T-helper 17 cell (primary cell): ENCODE measurements at places on chromosomes 3 and 15.

- no peak for DNase-seq
Observed at GRCh38 chr3:13683772-13684171, 134.8 kb downstream of the FBLN2 start.

GRCh38 chr3:183108001-183108449, 8.7 kb upstream of the MCCC1 start:
- no peak for DNase-seq

DNA sequence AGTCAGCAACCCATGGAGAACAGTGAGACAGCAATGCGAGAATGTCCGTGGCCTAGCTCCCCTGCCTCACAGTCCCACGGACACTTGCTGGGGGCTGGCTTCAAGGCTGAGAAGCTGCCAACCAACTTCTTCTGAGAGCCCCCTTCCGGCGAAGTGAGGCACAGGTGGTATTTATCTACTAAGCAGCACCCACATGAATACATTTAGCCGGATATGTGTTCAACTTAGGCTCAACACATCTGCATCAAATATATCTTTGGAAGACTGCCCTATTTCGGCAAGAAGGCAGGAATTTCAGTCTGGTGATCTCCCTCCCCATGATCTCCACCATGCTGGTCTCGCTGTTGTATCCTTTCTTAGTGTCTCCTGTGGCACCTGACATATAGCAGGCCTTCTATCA, 340.9 kb upstream of the NR2E3 start:
- DNase-seq, result no peak

- DNase-seq, result no peak
Observed at GRCh38 chr3:40340541-40341170, 31.1 kb downstream of the EIF1B start.
